Activated T-cell treated with anti-CD3 and anti-CD28 coated beads, Interleukin-2, amount 50 U/mL, for 48 hours (primary cell): ENCODE measurements at places on chromosomes 5 and 9.

DNA sequence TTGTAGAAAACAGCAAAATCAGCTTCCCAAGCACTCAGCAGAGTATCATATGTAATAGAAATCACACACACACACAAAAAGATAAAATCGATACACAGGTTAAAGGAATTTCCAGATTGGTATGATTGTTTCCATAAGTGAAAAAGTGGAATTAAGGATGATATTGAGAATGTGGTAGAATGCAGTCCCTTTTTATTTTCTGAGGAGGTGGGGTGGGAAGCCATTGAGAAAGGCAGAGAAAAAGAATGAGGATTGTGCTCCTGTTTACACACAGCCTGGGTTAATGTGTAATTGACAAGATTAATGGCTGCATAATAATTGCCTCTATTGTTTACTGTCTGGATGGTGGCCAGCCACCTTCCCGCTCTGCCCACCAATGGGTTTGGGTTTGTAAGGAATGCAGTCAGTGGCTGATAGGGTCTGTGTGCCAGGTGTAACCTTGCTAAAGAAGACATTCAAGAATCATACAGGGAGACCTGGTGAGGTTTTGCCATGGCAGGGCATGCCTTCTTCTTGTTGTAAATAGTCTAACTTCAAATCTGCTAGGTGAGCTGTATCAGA lies 177.2 kb upstream of the MAP3K1 start:
- DNase-seq: no peak

GRCh38 chr5:38316544-38317224 lies 58.3 kb downstream of the EGFLAM start:
- no peak for DNase-seq

GRCh38 chr5:13673511-13673910 lies 271.0 kb downstream of the DNAH5 start:
- no peak for DNase-seq

GRCh38 chr5:57302164-57302563 lies 128.3 kb downstream of the GPBP1 start:
- DNase-seq: peak; percentile 70

- DNase-seq: no peak
These were observed 57.3 kb upstream of the DMRT1 start for GRCh38 chr9:784202-784601.

GRCh38 chr9:91805031-91805430 lies 145.0 kb downstream of the ROR2 start:
- DNase-seq: no peak

DNA sequence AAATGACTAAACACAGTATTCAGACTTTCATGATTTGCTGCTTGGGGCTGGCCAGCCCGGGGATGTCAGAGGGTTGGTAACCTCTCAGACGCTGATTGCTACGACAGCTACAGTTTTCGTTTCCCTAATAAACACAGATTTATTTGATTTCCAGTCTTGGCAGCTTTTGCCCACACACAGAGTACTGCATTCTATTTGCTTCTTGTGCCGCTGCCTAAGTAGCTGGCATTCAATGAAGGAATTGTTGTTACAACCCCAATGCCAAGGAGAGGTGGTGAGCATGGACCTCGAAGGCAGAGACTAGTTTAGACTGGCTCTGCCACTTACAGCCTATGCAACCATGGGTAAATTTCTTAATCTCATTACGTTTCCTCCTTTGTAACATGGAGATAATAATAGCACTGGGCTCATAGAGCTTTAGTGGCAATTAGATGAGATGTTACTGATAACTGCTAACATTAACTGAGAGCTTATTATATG lies 247.1 kb upstream of the PANK3 start:
- DNase-seq: peak; percentile 13

GRCh38 chr5:38373743-38374142 lies 115.4 kb downstream of the EGFLAM start:
- no peak for DNase-seq

DNA sequence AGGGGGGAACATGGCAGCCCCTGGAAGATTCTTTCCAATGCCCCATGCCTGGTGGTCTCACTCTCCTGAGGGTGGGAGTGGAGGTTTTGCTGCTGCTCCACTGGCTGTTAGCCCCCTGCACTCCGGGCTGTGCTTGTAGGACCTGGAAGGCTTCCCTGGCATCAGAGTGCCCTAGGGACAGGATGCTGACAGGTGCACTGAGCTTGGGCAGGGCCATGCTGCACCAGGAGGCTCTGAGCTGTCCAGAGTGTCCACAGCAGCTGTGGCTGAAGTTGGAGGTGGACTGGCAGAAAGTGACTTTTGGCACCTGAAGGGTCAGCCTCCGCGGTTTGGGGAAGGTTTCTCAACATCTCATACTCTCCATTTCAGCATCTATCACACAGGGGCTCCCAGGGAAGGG lies 249.1 kb downstream of the GADD45G start:
- no peak for DNase-seq

GRCh38 chr9:18939943-18940342 lies 93.1 kb downstream of the SAXO1 start:
- no peak for DNase-seq

DNA sequence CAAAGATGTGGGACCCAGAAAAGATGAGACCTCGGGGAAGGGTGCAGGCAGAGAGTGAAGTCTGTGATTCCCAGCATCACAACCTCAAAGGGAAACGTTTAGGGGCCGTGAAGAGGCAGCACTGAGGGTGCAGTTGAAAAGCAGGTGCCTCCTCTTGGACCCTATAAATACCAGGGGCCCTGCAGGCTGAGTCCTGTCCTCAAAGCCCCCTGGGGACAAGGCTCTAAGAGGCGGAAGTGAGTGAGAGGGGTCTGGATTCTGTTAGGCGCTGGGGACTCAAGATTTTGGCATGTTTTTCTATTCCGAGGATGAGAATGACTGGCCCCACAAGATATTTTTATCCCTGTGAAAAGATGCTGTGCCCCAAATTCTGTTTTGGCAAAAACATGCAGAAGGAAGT lies 107.8 kb downstream of the THBS4 start:
- no peak for DNase-seq

DNA sequence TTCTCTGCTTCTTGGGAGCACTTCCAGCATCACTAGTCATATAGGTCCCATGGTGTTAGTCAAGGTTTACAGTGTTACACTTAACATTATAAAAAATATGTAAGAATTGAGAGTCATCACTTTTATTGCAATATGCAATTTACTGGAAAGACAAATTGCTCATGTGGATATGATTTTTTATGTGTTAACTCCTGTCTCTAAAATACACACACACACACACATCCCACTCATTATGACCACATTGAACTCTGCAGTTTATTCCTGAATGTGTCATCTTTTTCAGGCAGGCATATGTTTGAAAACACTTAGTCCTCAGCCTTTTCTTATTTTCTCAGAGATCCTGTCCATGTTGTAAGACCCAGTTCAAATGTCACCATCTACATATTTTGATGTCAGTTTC lies 148.5 kb upstream of the MRPS30 start:
- DNase-seq: no peak

DNA sequence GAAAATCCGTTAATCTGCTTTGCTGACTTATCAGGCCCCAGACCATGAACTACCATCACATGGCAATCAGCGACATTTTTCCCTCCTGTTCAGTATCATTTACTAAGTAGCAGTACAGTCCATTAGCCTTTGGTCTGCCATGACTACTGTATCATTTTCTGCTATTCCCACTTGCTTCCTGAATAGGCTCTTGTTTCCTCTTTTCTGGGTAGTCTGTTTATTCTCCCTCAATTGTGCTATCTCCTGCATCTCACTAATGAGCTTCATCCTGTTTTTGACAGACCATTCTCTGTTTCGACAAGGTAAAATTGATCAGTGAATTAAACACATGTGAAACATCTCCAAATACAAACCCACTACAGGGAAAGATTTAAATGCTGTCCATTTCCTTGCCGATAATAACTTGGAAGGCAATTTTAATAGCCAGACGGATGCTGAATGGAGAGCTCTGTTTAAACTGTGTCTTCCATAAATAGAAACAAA lies 263.5 kb upstream of the ANKRD55 start:
- DNase-seq: no peak
